Stimulated activated CD4-positive, alpha-beta T cell treated with anti-CD3 and anti-CD28 coated beads, Interleukin-15, amount 100 ng/mL, for 48 hours (primary cell): ENCODE measurements at places on chromosomes 5 and 9.

DNA sequence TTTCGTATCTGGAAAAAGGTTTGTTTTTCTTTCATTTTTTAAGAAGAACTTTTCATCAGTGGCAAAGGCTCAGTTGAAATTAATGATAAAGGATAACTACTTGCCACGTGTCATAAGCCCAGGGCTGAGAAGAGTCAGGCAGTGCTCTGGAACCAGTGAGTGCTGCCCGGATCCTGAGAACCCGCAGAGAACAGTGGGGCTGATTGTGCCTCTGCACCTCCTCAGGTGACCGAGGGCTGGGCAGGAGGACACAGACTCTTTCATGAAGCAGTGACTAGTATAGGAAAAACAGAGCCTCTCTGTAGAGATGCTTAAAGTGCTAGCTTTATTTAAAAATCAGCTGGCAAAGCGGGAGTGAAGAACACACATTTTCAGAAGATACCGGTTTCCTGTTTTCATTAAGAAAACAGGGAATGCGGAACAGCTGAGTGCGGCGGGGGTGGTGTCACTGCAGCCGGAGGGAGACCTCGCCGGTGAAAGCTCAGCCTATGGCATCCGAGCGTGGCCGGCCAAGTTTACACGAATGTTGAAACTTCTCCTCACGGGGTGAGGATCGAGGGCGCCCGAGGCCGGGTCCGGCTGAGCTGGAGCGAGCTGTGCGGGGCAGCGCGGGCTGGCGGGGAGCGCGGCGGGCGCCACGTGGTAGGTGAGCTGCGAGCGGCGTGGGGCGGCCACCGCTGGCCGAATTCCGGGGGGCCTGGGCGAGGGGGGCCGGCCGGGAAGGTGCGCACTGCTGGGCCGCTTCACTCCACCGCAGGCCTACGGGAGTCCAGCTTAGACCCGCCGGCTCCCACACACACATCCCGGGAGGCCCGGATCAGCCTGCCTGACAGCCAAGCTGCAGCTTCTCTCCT lies 134.7 kb upstream of the DMRT1 start:
- peak; percentile 18 for DNase-seq

- DNase-seq = no peak
These were observed 121.3 kb downstream of the DAB2IP start for GRCh38 chr9:121772600-121773285.

DNA sequence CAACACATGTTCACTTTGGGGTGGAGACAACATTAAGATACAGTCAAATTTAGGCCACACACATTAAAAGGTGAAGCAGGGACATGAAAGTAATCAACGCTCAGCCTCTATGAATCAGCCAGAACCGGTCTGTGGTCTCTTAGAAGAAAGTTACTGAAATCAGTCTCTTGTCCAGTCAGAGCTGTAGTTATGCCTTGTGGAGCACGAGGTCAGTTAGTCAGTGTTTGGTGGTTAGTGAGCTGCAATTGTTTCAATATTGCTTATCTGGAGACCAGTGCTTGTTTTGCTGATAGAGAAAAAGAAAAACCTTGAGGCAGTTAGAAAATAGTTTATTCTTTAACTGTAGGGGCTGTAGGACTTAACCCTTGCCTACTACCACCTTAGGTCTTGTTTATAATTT lies 157.8 kb upstream of the RASEF start:
- DNase-seq = no peak

DNA sequence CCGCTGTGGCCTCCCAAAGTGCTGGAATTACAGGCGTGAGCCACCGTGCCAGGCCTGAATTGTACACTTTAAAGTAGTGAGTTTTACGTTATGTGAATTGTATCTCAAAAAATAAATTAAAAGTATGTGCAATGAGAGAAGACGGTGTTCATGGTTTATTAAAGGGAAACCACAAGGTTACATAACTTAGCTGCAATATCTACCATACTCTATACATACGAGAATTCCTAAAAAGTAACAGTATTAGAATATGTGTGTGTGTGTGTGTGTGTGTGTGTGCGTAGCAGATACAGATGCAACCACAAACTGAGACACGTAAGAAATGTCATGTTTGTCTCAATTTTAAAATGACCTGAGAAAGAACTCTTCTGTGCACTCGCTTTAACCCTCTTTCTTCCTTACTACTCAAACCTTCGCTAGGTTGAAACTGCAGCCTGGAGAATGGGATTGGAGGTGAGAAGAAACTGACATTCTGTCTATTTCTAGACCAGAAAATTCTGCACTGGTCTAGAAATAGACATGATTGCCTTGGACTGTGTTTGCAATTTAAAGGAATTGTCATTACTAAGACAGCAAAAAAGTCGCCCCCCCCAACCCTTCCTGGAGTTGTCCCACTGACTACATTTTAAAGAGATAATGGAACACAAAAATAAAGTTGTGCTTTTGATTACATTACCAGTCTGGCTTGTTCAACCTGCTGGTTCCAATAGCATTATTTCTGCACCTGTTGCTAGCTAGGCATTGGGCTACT lies 167.0 kb downstream of the RGS3 start:
- DNase-seq = no peak
